ENCODE measurements at places on chromosomes 1 and 21. TPM values are rescaled to one million over a fixed set of nuclear protein-coding genes. Genes with fewer than 3 reads are reported as not detected.
A peak's percentile ranks its signal among the peaks of the same experiment; 100 is the strongest.

The SPRR5 gene
- not detected for total RNA-seq

- DNase-seq: no peak
These were observed 135.1 kb downstream of the RPS6KC1 start for GRCh38 chr1:213186168-213186567.

- no peak for DNase-seq
These were observed 23.4 kb downstream of the OLFML3 start for GRCh38 chr1:114002492-114003239.

The RPE65 gene
- not detected for total RNA-seq

The HIPK1 gene
- total RNA-seq: 68.8 TPM

The FOXO6 gene
- total RNA-seq: 0.72 TPM

The GPR3 gene
- total RNA-seq: not detected

The SPATA45 gene
- not detected for total RNA-seq

The DCST1 gene
- not detected for total RNA-seq

- DNase-seq: no peak
These were observed 73.4 kb downstream of the RABGAP1L start for GRCh38 chr1:174232761-174233160.

The SCAMP3 gene
- 53.4 TPM for total RNA-seq

DNA sequence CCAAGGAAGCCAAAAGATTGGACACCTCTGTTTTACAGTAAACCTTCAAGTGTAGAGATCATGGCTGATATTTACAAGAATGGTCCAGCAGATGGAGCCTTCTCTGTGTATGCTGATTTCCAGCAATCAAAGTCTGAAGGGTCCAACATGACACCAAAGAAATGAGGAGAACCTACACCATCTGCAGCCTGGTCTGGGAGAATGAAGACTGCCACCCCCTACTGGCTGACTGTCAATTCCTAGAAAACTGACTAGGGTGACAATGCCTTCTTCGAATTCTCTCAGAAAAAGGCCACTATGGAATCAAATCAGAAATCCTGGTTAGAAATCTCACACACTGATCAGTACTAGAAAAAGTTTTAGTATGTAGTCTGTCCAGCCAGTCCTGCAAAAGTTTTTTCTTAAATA, 83.3 kb downstream of the CDC42BPA start:
- DNase-seq: no peak

The CD5L gene
- not detected for total RNA-seq

The TRNP1 gene
- 16.8 TPM for total RNA-seq

The CLCA1 gene
- 1,288 TPM for total RNA-seq

DNA sequence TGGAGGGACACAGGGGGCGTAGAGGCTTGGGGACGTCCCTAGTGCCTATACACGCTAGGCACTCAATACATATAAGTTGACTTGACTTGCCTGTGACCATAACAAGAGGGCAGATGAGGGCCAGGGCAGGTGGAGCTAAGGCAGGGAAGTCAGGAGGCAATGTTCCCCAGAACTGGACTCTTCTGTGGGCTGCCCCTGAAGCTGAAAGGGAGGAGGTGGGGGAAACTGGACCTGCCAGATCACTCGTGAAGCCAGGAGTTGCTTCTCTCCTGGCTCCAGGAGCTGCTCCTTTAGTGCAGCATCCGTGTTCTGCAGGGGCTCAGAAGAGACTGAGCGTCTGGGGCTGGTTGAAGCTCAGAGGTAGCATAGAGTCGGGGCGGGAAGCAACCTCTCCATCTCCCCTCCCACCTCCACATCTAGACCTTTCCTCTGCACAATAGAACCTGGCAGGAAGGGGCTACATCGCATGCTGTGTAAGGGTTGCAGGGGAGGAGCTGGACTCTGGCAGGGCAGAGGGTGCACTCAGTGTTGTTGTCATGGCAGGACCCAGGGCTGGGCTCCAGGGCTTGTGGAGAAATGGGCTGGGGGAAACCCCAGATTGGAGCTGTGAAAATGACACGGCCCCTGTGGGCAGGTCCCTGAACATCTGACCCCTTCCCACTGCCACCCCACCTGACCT, 2.9 kb upstream of the SEMA4A start:
- no peak for DNase-seq

The DCDC2B gene
- not detected for total RNA-seq

GRCh38 chr1:223755992-223756775, 43.8 kb downstream of the CAPN2 start:
- peak; percentile 16 for DNase-seq

Data from mucosa of descending colon (tissue), 3 donors.